ENCODE measurements at places on chromosomes 6 and 20.

DNA sequence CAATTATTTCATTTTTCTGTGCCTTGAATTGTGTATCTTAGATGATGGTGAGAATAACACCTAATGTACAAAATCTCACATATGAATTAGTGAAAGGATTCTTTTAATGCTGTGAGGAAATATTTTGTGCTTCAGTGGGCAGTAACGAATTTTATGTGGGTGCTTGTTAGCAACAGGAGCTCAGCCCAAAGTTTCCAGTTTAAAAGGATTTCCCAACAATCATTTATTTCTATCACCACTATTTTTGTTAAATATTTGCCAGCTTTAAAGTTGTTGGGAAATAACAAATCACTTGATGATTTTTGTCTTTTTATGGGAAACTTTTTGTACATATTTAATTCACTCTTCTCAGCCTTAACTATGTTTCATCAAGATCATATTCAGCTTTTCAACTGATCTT, 111.8 kb downstream of the QKI start:
- DNase-seq, result no peak

DNA sequence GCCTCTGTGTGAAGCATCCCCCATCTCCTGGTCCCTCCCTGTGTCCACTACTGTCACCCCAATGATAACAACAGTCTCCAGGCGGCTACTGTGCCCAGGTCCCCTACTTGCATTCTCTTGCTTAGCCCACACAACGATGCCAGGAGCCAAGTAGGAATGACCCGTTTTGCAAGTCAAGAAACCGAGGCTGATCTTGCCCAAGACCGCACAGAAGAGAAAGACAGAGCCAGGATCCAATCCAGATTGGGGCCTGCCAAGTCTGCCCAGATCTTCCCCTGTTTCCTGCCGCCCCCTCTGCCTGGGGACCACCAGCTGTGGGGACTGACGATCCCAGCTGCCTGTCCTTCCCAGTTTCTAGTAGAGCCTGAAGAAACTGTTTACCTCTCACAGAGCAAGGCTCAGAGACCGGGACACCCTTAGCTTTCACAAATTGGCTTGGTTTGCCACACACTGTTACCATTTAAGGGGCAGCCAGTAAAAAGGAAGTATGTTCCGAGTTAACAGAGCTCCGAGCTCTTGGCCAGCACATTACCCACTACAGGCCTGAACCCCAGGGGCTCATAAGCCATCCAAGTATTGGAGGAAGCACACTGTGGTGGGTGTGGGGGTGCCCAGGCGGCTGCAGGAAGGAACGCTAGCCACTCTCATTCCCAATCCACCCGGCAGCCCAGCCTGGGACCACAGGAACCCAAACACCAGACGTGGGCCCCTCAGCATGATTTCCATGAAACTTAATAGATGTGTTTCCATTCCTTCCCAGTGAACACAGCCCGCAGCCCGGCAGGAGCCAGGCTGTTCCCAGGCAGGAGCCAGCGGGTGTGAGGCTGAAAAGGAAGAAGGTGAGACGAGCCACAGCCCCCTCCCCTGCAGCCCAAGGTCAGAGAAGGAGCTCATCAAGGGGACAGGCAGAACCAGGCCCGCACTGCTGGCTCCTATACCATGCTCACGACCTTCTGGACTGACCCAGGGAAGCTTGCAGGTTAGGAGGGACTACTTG, 7.9 kb downstream of the KIAA1755 start:
- no peak for DNase-seq

- DNase-seq, result peak; percentile 77
Measured at GRCh38 chr6:45737331-45738056, 278.2 kb downstream of the CLIC5 start.

DNA sequence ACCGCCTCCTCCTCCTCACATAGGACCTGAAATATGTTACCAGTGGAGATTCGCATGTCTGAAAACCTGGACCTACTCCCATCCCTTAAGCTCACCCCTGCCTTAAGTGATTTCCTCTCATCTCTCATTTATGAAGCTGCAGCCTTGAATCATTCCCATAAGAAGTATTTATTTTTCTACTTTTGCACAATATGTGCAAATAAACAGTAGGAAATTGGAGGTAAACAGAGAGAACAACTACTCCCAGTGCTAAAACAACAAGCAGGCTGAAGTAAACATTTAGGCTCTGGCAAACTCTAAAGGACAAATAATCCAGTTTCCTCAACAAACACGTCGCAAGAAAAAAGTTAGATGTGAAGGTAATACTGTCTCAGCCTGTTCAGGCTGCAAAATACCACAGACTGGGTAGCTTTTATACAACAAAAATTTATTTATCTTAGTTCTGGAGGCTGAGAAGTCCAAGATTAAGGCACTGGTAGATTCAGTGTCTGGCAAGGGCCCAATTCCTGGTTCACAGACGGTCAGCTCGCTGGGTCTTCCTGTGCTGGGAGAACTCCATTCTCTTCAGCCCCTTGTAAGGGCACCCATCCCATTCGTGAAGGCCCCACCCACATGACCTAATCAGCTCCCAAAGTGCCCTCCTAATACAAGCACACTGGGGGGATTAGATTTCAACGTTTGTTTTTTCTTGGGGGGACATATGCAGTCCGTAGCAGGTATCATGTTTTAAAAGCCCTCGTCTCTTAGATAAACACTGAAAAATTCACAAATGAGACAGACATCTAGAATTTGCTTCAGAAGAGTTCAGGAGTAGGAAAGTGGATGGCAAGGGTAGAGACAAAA, 15.6 kb downstream of the SPATA2 start:
- DNase-seq, result no peak

Data from GM12878 (cell line).